ENCODE measurements at places on chromosomes 6 and 20. TPM values are rescaled to one million over a fixed set of nuclear protein-coding genes. Genes with fewer than 3 reads are reported as not detected.
A peak's percentile ranks its signal among the peaks of the same experiment; 100 is the strongest.

DNA sequence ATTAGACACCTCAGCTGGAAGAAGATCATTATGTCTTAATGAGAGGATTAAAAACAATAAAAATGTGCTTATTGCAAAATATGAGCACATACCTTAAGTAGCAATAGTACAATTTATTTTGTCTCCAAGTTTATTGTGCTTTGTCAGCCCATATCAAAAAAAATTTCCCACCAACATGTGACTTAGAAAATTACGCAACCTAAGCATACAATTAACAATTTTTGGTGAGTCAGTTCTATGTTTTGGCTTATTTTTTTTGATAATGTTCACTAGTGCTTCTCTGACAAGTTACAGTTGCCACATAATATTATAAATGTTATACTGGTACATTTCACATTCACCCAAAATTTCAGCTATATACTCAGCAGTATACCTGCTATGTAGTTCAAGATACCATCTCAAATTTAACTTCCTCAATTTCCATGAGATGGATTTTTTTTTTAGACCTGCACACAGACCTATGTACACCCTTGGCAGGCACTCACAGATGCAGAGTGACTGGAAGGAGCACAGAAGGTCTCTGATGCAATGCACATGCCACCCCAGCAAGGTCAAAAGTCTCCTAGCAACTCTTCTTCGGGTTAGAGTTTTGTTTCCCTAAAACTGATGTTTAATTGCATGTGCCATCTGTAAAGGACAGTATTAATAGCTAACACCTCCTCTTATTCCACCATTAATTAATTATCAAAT, 112.4 kb downstream of the PRKN start:
- DNase-seq, result no peak

- DNase-seq, result no peak
Measured at GRCh38 chr6:167350275-167350696, 25.4 kb downstream of the TTLL2 start.

The XKR7 gene
- total RNA-seq, result not detected

GRCh38 chr6:106431972-106432371, 71.5 kb downstream of the CRYBG1 start:
- no peak for DNase-seq

DNA sequence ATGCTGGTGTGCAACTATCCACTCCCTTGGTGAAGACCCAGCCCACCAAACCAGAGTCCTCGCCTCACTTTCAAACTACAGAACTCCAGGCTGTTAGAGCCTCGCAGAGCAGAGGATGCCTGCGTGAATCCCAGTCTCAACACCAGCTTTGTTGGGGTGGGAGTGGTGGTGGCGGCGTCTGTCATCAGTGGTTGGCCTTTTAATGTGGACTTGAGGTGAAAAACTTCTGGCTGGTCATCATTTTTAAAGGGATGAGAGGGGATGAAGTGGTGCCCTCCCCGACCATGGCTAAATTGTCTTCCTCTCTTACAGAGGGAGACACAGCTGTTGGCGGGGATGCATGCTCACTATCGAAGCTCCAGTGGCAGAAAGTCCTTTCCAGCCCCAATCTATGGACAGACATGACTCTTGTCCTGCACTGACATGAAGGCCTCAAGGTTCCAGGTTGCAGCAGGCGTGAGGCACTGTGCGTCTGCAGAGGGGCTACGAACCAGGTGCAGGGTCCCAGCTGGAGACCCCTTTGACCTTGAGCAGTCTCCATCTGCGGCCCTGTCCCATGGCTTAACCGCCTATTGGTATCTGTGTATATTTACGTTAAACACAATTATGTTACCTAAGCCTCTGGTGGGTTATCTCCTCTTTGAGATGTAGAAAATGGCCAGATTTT, 54.9 kb downstream of the EZR start:
- DNase-seq, result no peak

GRCh38 chr6:134373282-134373922, 55.5 kb upstream of the SGK1 start:
- peak; percentile 22 for DNase-seq
